SK-MEL-5 (cell line): ENCODE measurements at places on chromosomes 7 and 10. TPM values are rescaled to one million over a fixed set of nuclear protein-coding genes. Genes with fewer than 3 reads are reported as not detected.

The LEP gene
- total RNA-seq, result not detected in 2 replicates

The SRGN gene
- total RNA-seq, result 3.9 and 4.8 TPM in 2 replicates

The TUBAL3 gene
- total RNA-seq, result 0.08 TPM in 1 of 2 replicates, not detected in the other

The HOXA5 gene
- total RNA-seq, result 6.5 and 10.3 TPM in 2 replicates

The PSPH gene
- total RNA-seq, result 357 and 414 TPM in 2 replicates

The AKR1E2 gene
- total RNA-seq, result 7.1 and 8.1 TPM in 2 replicates

The RNLS gene
- 47.5 and 50.9 TPM in 2 replicates for total RNA-seq

The LRRTM3 gene
- not detected in 2 replicates for total RNA-seq

The CYP26C1 gene
- not detected in 2 replicates for total RNA-seq

DNA sequence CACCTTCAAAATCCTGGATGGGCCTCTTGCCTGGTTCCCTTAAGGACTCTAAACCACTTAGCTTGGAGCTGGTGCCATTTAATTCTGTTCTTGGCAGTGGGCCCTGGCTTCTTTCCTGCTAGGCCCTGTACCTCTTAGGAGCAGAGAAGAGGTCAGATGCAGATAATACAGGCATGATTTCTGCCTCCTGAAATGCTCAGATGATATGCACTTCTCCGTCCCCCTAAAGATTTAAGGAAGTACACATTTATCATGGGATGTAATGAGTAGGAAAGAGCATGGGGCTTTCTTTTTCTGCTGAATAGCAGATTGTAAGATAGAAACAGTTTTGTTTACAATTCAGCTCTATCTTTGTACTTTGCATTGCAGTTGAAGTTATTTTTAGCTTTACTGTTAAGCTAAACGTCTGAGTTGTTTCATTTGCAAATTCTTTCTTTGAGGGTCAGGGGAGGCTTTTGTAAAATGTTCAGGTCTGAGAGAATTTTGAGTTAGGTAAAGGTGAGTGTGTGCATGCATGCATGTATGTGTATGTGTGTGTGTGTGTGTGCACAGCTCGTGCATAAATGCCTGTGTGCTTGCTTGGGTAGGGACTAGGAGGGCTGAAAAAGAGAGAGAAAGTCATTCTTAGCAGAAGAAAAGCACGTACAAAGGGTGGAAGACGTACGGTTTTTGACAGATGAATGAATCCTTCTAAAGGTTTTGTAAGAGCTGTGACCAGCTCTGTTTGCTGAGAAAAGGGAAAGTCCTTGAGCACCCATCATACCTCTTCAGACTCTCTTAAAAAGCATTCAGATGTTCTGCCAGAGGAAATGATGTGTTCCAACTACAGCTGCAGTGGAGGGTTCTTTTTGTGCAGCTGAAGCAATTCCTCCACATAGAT, 364.2 kb downstream of the AUTS2 start:
- no peak for DNase-seq

- DNase-seq, result no peak
Measured at GRCh38 chr7:101597941-101598340, 31.2 kb downstream of the MYL10 start.

DNA sequence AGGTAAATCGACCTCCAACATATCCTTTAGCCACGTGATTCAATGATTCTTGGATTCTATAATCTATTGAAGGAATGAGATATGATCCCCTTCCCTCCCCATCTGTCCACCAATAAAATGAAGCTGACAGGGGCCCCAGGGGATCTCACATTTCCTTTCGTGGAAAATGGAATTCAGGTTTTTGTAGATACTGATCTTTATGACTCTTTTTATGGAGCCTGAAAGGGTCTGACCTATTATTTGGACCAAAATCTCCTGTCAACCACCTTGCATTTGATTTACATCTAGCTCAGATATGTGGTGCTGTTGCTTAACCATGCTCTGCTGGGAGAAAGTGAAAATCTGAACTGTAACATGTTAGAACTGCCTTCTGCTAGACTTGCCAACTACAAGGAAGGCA, 234.0 kb upstream of the CXCL12 start:
- no peak for DNase-seq

- DNase-seq, result no peak
Measured at GRCh38 chr7:44073664-44074348, 8.4 kb upstream of the PGAM2 start.

DNA sequence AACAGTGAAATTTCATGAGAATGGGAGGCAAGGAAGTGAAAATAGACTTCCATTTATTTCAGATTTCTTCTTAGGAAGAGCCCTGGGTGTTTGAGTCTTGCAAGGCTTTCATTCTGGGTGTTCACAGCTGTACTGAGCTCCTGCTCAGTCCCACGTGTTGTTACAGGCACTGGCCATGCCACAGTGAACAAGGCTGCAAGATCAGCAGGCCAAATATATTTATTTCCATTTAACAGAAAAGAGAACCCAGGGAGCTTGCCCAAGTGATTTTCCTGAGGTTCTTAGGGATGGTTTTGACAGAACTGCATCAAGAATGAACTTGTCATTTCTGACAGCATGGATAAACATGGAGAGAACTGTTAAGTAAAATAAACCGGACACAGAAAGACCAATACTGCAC, 54.5 kb upstream of the CD36 start:
- DNase-seq, result no peak

DNA sequence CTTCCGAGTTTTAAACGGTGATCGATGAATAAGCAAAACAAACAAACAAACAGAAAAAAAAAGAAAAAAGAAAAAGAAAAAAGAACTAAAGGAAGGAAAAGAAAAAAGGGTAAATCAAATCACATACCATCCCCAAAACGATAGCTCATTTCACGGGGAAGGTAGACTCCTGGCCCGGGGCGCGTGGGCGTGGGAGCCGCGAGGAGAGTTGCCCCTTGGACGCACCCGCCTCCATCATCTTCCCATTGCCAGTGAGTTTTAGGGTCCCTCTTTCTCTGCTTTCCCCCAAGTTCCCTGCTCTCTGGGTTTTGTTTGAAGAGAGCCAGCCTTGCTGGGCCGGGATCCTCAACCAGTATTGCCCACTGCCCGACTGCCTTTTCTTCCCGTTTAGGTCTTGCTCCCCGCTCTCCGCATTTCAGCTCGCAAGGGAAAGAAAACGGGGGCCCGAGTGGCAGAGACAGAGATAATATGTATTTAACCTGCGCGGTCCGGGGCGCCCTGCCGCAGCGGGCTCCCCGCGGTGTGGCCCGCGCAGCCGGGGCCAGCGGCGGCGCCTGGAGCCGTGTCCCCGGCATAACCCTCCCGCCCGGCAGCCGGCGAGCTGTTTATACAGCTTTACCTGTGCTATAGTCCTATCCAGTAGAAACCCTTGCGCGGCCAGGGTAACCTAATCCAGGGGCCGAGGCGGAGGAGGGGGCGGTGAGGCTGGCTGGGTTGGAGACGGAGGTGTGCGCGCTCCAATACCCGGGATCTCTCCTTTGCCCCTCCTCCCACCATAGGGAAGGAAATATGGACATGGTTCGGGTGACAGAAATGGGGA, 5.2 kb upstream of the GATA3 start:
- DNase-seq, result no peak

GRCh38 chr7:42104231-42104630, 132.8 kb downstream of the GLI3 start:
- DNase-seq, result no peak

GRCh38 chr10:19451937-19452336, 364.3 kb upstream of the PLXDC2 start:
- no peak for DNase-seq

GRCh38 chr7:650339-651031, 76.0 kb upstream of the DNAAF5 start:
- peak; percentile 27 for DNase-seq

DNA sequence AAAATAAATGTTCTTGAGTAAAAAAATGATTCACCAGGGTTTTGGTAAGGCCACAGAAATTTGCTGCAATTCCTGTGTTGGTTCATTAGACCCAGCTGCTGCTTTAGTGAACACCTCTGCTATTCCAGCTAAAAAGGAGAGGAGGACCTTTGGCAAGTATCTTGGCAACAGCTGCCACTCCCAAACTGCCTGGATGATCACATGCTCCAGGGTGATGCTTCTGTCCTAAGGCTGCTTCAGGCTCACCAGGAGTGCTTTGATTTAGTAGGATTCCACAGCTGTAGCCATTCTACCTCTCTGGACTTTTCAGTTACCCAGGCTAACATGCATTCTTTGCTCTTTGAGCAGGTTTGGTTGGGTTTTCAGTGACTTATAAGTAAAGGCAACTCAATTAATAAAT, 82.6 kb upstream of the NPVF start:
- DNase-seq, result no peak

DNA sequence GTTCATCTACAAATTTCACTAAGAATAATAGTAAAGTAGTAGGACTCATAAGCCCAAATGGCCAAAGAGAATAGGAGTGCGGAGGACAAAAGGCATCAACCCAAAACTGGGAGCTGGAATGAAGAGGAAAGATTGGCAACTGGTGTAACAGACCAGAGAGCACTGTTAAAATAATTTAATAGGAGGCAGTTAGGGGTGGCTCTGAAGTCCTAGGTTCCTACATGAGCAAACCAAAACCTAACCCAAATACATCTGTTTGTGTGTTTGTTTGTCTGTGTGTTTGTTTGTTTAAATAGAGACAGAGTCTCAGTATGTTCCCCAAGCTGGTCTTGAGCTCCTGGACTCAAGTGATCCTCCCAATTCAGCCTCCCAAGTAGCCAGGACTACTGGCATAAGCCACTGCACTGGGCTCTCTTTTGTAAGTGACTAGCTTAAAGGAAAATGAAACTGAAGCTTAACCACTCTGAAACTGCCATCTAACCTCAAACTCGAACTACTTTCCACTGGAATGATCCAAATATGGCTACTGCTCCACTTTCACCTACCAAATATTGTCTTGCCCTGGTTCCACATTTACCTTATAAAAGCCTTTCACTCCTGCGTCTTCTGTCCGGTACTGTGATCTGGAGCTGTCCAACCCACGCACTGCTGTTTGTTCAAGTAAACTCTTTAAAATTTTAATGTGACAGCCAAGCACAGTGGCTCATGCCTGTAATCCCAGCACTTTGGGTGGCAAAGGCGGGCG, 94.9 kb downstream of the AKR1D1 start:
- DNase-seq, result no peak

- no peak for DNase-seq
Measured at GRCh38 chr7:98202367-98203195, 8.7 kb upstream of the BHLHA15 start.

DNA sequence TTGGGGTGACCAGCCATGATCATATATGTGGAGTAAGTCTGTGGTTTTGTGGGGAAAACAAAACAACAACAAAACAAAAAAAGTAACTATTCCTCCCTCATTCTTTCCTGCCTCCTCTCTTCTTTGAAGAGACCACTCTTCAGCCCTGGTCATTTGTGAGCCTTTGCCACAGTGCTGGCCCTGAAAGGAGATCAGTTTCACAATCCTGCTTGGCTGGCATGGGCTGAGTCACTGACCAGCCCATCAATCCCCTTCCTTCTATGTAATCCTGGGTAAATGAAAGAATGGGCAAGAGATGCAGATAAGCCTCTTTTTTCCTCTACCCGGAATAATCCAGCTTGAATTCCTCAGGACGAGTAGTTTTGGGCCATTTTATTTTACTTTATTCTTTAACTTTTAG, 13.6 kb downstream of the CSTF2T start:
- DNase-seq, result no peak

- DNase-seq, result no peak
Measured at GRCh38 chr10:30057421-30057841, 2.0 kb downstream of the JCAD start.

DNA sequence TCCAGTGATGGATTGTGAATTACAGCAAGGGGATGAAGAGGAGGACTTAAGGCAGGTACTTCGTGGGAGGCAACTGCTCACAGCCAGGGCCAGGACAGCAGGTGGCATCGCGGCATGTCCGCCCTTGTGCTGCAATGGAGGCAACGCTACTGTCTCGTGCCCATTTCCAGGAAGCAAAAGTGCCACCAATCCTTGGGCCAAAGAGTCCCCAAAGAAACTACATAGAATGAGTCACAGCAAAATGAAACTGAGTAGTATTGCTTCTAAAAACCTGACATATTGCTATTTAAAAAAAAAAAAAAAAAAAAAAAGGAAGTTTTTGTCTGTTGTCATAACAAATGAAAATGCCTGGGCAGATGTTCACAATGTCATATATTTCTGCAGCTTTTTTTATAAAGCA, 46.6 kb downstream of the RSU1 start:
- no peak for DNase-seq

DNA sequence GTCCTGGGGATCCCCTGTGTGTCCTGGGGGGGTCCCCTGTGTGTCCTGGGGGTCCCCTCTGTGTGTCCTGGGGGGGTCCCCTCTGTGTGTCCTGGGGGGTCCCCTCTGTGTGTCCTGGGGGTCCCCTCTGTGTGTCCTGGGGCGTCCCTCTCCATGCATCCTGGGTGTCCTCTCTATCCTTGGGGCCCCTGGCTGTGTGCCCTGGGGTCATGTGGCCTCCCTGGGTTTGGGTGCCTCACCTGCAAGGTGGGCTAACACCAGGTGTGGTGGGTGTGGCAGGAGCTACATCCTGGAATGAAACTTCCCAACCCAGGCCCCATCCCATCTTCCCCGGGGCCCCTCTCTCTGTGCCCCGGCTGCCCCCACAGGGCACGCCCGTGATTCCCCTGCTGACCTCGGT, 4.9 kb downstream of the CYP2W1 start:
- no peak for DNase-seq

DNA sequence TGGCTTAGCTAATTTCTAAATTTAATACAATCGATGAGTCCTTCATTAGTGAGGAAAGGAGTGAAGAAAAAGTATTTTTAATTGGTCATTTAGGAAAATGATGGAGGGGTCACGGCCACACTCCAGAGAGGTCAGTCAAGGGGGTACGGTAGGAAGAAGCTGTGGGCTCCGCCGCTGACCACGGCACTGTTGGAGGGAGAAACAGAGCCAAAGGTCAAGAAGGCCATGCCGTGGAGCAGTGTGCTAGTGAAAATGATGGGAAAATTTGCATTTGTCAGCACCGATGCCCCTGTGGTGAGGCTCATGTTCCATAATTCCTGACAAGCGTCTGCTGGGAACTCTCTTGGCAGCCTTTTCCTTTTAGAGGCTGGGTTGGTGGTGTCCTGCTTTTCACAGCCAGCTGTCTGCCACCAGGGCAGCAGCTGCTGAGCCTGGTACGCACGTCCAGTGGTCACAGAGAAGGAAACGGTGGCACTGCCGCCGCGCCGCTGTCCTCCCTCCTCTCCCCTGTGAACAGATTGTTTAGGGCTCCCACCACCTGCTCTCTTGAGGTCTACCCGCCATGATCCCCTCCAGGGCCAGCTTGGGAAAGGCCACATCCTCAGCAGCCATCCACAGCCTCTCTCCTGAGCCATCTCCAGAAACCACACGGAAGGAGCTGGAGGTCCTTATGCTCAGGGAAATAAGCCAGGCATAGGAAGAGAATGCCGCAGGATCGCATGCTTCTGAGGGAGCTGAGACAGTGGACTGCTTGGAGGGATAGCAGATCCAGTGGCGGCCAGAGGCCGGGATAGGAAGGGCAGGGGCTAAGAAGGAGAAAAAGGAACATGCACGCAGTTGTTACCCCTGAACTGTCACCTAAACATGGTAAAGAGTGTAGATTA, 263.7 kb upstream of the PPP2R2D start:
- DNase-seq, result no peak

GRCh38 chr7:128197589-128197988, 43.5 kb upstream of the LEP start:
- DNase-seq, result no peak

GRCh38 chr10:5582736-5583135, 58.0 kb downstream of the CALML3 start:
- DNase-seq, result peak; percentile 14
